Activated CD4-positive, alpha-beta T cell treated with anti-CD3 and anti-CD28 coated beads for 1 hour (primary cell): ENCODE measurements at places on chromosomes 5 and 9.

GRCh38 chr9:86645303-86645702 lies 291.1 kb upstream of the TUT7 start:
- DNase-seq = no peak

DNA sequence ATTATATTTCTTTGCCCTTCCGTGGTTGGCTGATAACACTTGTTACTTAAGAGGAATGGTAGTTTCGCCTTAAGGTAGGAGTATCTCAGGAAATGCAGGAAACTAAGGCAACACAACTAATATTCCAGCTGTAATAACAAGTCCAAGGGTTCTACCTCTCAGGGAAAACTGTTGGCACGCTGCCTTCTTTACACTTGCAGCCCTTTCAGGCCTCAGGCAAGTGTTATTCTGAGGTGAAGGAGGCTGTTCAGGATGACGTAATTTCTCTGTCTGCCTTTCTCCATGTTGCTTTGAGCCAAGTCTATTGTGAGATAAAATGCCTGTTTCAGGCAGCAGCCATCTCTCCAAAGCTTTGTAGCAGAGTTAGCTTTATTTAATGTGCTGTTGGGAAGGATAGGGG lies 38.0 kb downstream of the VCAN start:
- no peak for DNase-seq

DNA sequence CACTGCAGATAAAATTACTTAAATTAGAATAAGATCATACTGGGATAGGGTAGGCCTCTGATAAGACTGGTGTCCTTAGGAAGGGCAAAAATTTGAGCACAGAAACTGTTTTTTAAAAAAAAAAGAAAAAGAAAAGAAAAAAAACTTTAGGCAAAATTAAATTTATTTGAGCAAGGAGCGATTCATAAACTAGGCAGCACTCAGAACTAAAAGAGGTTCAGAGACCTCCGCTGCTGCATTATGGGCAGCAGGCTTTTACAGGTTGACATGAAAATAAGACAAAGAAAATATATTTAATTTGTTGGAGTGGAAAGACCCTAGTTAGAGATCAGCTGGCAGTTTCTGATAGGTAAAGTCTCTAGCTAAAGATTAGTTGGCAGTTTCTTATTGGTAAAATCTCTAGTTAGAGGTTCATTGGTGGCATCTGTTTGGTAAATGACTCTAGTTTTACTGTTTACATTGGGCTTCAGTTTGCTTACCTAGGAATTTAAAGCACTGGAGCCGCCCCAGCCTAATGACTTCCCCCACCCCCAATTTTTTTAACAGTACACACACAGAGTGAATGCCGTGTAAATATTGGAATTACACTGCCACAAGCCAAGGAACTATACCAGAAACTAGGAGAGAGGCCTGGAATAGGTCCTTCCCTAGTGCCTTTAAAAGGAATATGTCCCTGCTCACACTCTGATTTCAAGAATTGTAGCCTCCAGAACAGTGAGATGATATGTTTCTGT lies 4.5 kb upstream of the PLPP6 start:
- DNase-seq = no peak

GRCh38 chr5:135126688-135127438 lies 92.8 kb upstream of the PITX1 start:
- no peak for DNase-seq

DNA sequence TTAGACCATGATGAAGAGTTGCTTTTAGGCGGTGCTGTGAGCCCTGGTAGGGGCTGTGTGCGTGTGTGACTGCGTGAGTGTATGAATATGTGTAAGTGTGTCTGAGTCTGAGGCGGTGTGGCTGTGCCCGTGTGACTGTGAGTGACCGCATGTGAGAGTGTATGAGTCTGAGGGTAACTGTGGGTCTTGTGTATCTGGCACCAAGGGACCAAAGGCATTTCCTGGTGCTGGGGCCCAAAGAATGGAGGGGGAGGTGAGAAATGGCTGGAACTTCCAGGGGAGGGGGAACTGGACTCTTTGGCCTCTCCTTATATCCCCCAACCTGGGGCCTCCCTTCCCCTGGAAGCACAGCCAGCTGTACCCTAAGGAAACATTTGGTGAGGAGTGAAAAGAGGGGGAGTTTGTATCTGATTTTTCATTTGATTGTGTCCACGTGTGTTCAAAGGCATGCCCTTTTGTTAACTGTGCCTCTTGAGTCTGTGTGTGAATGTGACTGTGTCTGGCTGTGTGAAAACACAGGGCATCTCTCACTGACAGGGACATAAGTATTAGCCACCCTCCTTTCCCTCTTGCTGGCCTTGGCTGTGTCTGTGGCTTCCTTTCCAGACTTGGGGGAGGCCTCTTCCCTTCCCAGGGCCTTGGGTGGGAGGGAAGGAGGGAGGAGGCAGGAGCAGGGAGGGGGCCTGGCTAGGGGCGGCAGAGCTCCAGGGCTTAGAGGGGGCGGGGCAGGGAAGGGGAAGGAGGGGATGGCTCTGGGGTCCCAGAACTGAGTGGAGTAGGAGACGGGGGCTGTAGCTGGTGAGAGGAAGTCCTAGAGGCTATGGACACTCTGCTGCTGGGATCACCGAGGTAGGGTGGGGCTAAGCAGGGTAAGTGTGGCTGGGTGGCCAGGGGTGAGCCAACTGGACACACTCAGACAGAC lies 1.4 kb downstream of the IL11RA start:
- no peak for DNase-seq

DNA sequence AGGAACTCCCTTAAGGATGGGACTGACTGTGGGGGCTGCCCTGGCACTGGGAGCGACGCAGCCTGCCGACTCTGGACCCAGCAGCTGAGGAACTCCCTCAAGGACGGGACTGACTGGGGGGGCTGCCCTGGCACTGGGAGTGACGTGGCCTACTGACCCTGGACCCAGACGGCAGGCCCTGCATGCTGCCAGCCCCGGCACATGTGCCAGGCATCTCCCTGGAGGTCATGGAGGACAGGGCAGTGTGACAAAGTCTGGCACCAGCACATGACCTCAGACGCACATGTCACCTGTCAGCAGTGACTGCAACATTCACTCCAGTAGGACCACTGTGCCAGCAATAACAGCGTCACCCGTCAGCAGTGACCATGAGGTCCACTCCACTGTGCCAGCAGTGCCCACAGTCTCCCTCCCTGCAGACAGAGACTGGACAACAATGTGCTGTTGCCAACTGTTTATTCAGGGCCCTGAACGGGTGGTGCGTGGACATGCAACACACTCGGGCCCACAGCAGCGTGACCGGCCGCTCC lies 4.5 kb downstream of the FBXW5 start:
- DNase-seq = no peak

DNA sequence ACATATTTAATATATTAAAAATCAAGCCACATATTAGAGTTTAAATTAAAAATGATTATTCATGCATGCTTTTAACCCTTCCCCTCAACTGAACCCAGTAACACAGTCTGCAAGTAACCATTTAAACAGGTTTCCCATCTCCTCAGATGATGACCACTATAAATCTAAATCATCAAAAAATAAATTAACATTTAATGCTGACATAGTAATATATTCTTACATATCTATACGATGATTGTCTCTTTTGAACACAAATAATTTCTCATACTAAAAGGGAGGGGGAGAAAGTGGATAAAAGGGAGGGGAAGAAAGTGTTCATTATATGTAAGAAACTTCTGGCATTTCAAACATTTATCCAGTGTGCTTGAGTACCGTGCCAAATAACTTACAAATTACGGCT lies 701.6 kb downstream of the MTRR start:
- DNase-seq = no peak

DNA sequence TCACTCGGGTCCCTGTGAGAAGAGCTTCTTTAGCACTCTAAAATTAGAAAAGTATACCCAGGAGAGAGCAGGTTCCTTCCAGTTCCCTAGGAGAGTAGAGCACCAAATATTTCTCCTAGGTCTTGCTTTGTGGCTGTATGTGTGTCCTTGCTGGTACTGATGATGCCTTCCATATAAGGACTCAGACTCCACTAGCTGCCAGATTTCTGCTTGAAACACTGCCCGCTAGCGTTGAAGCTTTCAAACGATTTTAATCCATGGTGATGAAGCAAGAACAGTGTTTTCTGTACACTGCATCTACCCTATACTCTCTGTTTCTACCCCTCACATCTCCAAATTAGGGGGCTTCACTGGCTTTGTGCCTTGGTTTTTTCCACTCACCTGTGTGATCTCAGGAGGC lies 2.4 kb upstream of the SMC2 start:
- DNase-seq = no peak

DNA sequence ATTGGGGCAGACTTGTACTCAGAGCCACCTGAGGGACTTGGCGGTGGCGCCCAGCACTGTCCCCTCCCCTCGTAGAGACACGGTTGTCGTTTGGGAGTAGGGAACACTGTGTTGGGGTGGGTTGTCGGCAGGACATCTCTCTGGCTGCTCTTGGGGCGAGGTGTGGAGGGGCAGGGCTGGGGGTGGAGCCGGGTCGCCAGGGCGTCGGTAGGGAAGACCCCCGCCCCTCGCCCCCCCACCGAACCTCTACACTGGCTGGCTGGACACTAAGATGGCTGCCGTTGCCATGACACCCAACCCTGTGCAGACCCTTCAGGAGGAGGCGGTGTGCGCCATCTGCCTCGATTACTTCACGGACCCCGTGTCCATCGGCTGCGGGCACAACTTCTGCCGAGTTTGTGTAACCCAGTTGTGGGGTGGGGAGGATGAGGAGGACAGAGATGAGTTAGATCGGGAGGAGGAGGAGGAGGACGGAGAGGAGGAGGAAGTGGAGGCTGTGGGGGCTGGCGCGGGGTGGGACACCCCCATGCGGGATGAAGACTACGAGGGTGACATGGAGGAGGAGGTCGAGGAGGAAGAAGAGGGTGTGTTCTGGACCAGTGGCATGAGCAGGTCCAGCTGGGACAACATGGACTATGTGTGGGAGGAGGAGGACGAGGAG lies 778 bp downstream of the TRIM41 start:
- no peak for DNase-seq

DNA sequence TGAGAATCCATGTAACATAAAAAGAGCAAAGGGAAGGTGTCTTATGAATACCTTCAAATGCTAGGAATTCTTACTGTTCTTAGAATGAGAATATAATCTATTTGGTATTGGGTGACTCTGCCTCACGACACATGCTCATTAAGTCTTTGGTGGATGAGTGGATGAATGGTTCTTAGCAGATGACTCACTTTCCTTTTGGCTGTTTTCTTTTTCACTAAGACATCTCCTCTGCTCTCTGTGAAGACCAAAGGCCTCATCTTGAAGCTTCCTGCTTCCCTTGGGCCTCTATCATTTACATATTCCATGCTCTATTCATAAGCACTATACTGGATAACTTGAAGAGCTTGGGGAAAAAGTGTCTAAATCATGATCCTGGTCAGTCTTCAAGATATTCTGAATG lies 468.1 kb downstream of the SPATA31D1 start:
- DNase-seq = no peak

DNA sequence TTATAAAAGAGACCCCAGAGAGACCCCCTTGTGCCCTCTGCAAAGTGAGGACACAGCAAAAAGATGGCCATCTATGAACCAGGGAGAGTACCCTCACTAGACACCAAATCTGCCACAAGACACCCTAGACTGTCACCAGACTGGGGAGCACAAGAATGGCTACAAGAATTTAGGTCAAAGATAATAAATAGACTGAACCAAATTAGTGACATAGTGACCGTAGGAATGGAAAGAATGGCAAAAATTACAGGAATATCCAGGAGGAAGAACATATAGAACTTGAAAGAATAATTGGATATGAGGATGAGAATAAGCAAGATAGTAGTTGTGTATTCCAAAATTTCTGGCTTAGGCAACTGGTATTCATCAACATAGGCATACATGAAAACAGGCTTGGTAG lies 235.0 kb downstream of the NNT start:
- DNase-seq = no peak

GRCh38 chr9:121447321-121447834 lies 52.3 kb downstream of the GGTA1 start:
- DNase-seq = no peak

DNA sequence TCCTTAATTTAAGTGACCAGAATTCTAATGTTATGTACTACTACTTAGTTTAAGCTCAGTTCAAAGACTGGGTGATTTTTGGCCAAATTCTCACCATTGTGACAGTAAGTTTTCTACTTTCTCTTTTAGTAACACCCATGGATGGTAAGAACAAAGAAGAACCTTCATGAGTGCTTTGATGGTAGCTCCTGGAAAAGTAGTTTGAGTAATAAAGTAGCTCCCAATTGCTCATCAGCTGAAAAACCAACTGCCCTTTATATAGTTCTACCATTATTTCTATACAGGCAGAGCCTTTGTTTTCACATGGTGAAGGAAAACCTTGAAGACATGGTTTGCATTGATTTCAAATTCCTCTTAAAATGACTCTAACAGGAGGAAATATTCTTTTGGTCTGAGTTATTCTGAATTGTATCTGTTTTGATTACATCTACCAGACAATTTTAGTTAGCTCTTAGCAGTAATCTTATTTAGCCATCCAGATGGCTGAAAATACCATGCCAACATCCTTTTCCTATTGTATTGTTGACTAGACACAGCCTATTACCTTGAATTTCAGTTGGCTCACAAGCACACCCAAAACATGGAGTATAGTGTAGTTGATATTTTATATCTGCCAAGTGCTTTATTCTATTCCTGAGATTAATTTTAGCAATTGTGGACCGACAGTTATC lies 23.7 kb upstream of the STARD4 start:
- DNase-seq = no peak

GRCh38 chr9:3180696-3181048 lies 336.8 kb upstream of the PUM3 start:
- no peak for DNase-seq

DNA sequence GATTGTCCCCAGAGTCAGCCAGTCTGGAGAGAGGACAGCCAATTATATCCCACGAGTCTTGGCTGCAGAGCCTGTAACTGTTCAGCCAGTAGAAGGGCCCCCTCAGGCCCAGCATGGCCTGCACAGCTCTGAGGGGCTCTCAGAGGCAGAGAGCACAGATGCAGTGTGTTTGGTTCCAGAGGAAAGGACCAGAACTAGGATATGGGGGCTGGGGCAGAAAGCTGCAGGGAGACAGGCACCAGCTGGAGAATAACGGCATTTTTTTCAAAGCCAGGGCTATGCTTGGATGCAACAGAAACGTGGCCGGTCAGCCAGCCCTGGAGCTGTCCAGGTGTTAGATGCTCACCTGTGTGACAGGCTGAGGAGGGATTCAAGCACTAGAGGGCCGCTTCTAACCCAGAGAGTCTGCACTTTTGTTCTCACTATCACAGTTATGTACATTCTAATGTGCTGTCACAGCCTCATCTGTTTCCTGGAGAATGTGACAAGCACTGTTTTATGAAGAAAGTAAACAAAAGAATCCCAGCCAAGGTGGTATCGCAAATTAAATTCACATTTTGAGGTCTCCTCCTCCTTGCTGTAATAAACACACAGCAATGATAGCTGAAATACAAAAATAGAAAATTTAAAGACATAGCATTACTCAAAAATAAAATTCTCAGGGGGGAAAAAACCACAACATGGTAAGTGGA lies 96.5 kb downstream of the GABBR2 start:
- no peak for DNase-seq

- peak; percentile 50 for DNase-seq
Observed at GRCh38 chr9:137461663-137462395, 2.7 kb upstream of the NSMF start.
